Muscle of back (tissue), 13 donors: ENCODE measurements at places on chromosomes 11 and 22.

DNA sequence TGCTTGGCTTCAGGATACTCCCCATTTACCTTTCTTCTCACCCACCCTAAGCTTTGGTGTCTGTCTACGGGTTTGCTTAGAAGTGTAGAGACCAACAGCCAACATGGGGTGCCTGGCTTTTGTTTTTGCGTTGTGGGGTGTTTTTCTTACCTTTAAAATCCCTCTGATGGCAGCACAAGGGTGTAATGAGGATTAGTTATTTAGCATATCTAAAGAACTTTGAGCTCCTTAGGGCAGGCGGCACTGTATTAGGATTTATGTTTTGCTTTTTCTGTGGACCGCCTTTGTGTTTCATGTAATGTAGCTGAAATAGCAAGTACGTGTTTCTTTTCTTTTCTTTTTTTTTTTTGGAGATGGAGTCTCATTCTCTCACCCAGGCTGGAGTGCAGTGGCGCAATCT, 8.9 kb downstream of the AP2A2 start:
- DNase-seq = no peak

GRCh38 chr22:26792522-26792921, 135.1 kb downstream of the MIAT start:
- no peak for DNase-seq

DNA sequence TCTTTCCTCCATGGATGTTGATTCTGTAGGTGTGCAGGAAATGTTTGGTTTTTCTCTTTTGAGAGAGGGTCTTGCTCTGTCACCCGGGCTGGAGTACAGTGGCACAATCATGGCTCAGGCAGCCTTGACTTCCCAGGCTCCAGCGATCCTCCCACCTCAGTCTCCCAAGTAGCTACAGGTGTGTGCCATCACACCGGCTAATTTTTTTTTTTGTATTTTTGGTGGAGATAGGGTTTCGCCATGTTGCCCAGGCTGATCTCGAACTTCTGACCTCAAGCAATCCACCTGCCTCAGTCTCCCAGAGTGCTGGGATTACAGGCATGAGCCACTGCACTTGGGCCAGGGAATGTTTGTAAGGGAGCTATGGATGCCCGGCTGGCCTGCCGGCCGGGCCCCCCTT, 4.5 kb downstream of the PRR5 start:
- DNase-seq = no peak

DNA sequence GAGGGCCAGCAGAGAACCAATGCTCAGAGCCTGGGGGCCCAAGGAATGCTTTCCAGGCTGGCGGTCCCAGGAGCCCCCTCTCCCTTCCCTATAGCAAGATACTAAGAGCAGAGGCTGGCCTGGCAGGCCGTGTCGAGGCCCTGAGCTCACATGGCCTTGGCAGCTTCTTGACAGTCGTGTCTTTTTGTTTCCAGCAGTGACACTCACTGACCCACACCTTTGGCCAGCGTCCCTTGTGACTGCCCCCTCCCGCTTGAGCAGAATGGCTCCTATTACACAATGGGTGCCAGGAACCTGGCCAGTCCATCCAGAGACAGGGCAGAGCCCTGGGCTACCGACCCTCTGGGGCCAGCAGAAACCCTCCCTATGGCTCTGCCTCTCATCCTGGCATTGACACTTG, 6.4 kb upstream of the CCND1 start:
- DNase-seq = no peak
